ENCODE measurements at places on chromosomes 7 and 10.

GRCh38 chr10:65565246-65565645, 1360.6 kb upstream of the LRRTM3 start:
- no peak for DNase-seq

DNA sequence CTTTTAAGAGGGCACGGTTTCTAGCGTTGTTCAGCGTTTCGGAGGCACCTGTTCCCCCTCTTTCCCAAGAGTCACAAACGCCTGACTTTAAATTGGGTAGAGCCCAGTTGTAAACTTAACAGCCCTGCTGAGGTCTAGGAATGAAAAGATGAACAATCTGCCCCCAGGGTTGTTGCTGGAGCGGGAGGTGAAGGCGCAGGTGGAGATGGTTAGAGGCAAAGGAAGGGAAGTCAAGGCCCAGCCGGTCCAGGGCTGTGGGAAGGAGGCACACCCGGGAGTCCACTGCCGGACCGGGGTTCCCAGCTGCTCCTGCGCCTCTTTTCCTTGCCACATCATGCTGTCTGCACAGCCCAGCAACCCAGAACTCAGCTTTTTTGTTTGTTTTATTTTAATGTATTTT, 770 bp downstream of the PRXL2A start:
- no peak for DNase-seq

DNA sequence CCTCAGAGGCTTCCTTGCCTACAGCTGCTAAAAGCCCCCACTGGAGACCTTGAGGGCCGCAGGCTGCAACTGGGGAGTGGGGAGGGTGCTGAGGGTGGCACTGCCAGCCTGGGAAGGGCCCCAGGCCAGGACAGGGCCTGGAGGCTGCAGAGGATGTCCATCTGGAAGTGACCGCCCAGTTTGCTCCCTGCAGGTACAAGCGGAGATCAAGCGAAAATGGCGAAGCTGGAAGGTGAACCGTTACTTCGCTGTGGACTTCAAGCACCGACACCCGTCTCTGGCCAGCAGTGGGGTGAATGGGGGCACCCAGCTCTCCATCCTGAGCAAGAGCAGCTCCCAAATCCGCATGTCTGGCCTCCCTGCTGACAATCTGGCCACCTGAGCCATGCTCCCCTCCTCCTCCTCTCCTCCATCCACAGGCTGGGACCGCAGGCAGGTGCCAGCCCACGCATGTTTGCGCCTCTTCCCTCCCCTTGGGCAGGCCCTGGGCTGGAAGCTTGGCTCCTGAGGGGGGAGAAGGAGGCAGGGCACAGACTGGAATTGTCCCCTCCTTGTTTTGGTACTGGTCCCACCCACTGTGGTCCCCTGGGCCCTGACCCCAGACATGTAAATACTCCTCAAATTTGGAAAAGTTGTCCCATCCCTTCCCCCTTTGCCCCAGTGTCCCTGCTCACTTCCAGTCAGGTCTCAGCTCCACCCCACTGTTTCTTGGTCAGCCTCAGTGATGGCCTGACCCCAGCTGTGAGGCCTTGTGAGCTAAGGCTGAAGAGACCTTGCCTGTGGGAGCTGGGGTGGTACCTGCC, 54.4 kb downstream of the ADCYAP1R1 start:
- no peak for DNase-seq

- no peak for DNase-seq
Measured at GRCh38 chr7:139627831-139628230, 104.3 kb downstream of the CLEC2L start.

DNA sequence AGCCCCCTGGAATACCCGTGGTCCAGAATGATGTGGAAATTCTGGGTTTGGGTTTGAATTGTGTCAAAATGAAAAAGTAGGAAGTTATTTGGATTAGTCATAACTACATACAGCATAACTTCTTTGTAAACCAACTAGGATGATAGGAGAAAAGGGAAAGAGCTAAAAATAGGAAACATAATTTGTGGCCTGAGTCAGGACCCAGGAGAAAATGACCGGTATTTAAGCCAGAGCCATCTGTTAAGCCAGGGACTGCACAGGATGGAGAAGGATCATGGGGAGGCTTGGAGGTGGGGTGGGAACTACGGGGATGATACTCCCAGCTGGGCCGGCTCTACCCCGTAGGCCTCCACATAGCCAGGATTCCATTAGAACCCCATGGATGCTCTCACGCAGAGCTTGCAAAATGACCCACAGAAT, 98.6 kb downstream of the MYOF start:
- DNase-seq, result peak; percentile 65

DNA sequence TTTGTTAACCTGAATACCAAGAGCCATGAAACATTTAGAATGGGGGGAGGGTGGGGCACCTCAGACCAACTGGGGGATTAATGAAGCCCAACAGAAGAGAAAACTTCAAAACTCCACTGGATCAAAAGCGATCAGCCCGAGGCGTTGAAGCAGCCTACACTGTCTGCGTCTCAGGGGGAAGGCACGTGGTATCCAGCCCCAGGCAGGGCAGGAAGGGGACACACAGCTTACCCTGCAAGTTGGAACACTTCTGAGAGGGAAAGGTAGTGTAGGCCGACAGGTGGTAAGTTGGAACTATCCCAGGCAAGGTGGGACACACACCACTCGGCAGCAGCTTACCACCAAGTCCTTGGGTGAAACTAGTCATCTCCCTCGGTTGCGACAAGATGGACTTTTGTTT, 102.9 kb downstream of the TAX1BP1 start:
- DNase-seq, result no peak

- DNase-seq, result no peak
Measured at GRCh38 chr7:84841809-84842208, 345.0 kb downstream of the SEMA3D start.

DNA sequence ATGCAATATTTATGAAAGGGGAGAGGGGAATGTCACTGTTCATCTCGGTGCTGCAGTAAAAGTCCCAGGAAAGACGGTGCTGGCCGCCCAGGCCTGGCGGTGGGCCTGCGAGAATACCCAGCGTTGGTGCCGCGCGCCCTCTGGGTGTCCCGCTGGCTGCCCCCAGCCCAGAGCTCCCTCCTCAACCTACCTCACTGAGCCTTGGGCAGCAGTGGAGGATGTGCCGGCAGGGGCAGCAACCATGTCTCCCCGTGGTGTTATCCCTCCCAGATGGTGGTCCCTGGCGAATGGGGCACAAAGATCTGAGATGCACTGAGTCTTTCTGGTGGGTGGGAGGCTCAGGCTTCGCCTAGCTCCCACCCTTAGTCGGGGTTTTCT, 9.5 kb upstream of the TLX1 start:
- no peak for DNase-seq

DNA sequence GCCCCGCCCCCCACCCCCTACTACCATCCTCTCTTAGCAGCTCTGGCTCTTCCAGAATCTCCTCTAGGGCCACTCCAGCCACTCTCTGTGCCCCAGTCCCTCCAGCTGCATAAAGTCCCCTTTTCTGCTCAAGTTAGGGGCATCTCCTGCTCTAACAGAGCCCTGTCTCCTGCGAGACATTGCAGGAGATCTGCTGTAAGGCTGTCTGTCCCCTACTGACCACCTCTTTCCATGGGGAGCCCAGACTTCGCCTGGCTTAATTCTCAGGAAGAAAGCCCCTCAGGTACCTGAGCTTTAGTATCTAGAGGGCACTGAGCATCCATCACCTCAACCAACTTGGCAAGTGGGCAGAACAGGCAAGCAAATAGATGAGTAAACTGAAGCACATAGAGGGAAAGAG, 200.7 kb upstream of the ZMIZ1 start:
- no peak for DNase-seq

DNA sequence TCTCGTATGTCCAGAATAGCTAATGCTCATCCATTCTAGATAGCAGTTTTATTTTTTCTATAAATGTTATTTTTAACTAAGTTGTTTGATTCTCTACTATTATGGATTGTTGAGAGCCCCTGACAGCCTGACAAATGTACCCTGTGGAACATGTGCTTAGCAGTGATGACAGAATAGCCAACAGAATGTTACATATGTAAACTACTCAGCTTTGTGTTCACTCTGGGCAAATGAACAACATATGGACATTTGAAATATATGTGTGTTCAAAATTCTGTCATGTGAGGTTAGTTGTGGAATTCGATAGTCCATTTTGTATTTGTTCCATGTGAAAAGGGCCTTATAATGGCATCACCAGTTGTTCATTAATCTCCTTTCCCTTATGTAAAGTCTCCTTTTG, 199.7 kb downstream of the EXOC4 start:
- DNase-seq, result no peak

- DNase-seq, result no peak
Measured at GRCh38 chr7:38520741-38521140, 110.4 kb downstream of the AMPH start.

GRCh38 chr10:19572056-19572455, 244.2 kb upstream of the PLXDC2 start:
- DNase-seq, result no peak

GRCh38 chr7:155785536-155785935, 26.7 kb downstream of the SHH start:
- no peak for DNase-seq

DNA sequence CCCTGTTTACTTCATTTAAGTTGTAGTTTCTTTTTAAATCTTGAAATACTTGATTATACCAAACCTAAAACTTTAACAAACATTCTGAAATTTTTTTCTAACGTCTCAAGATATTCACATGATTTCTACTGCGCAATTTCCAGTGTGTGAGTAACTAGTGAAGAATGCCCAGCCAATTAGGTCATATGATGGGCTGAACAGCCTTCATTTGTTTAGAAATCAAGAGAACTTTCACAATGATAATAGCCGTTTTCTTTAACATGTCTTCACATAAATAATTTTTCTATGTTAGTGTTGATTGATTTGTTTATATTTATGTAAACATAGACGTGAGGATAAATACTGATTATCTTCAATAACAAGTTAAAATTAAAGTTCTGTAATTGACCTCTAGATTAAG, 21.8 kb downstream of the STAM start:
- peak; percentile 77 for DNase-seq

- no peak for DNase-seq
Measured at GRCh38 chr10:97511711-97512440, 13.2 kb downstream of the UBTD1 start.

DNA sequence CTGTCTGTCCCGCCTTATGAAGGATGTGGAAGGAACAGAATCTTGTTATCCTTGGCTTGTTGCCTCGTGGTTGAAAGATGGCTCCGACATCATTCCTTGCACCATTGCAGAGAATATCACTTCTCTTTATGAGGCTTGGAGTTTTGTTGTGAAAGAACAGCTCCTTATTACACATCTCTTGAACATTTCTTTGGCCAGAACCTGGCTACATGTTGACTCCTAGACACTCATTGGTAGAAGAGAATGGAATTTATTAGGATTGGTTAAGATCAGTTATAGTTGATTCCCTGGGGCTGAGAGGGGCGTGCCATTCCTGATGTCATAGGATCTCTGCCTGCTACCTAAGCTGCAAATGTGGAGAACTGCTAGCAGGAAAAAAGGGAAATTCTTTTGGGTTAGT, 180.5 kb upstream of the CTBP2 start:
- DNase-seq, result peak; percentile 60

Measured in mammary epithelial cell (primary cell).